ENCODE measurements at places on chromosomes 16 and 17.

DNA sequence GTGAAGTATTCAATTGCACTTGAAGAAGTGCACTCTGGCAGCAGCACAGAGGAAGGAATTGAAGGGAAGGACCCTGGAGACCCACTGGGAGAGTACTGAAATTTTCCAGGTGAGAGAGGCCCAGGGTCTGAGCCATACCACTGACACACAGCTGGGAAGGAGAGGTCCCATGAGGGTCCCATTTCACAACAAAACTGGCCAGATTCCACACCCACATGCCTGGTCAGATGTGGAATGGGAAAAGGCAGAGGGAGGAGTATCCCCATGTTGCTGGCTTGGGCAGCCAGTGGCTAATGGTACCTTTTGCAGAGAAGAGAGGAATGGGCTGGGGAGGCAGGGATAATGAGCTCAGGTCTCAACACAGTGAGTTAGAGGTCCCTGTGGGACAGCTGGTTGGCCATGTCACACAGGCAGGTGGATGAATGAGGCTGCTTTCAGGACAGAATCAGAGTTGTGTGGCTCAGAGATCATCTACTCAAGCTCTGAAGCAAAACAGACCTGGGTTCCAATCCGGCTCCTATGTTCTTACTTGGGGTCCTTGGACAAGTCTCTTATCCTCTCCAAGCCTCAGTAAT is 26.2 kb upstream of the NGFR start:
- DNase-seq = no peak

DNA sequence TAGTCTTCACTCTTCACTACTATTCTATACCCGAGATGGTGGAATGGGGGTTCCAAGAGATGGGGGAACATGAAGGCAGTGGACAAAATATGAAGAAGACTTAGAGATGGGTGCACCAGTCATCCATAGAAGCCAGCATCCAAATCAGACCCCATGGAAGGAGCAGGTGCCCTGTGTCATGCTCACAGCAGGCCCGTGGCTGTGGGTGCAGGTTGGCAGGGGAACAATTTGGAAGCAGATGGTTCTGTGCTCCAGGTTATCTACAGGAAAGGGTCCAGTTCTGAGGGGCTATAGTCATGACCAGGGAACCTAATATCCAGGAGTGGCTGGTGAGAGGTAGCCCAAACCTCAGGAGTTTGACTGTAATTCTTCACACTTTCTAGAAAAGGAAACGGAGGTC is 9.6 kb upstream of the LPCAT2 start:
- DNase-seq = no peak

DNA sequence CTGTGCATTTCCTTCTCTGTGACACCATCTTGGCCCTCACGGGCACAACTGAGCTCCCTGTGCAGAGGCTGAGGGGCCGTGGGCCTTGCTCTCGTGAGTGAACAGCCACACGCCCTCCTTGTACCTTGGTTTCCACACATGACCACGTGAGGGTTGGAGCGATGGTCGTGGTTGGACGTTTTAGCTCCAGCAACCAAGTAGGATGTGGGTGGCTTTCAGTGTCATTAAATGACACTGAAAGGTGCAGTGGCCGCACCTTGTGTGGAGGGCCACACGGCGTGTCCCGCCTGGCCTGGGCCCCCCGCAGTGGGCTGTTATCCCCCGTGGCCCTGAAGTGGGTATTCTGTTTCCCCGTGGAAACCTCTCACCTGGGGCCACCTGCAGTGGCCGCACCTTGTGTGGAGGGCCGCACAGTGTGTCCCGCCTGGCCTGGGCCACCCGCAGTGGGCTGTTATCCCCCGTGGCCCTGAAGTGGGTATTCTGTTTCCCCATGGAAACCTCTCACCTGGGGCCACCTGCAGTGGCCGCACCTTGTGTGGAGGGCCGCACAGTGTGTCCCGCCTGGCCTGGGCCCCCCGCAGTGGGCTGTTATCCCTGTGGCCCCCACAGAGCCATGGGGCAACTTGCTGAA is 28.2 kb downstream of the ACSF3 start:
- DNase-seq = no peak

GRCh38 chr16:31507617-31507928 is 618 bp downstream of the RUSF1 start:
- DNase-seq = no peak

DNA sequence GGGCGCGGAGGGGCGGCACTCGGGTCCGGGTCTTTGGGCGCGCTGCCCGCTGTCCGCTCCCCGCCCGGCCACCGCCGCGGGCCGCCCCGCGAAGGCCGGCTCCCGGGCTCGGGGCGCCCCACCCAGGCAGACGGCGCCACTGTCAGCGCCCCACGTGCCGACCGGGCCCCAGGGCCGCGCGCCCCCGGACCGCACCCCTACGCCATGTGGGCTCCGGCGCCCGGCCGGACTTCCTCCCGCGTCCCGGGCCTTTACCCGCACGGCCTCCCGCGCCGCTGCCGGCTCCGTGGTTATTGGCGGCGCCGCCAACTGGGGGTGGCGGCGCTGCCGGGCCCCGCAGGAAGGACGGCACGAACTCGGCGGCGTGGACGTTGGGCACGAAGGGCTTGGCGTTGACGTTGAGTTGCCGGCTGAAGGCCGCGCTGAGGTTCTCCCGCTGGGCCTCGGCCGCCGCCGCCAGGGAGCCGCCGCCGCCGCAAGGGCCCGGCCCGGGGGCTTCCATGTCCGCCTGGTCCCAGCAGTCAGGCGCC is 577 bp downstream of the GSPT1 start:
- no peak for DNase-seq

DNA sequence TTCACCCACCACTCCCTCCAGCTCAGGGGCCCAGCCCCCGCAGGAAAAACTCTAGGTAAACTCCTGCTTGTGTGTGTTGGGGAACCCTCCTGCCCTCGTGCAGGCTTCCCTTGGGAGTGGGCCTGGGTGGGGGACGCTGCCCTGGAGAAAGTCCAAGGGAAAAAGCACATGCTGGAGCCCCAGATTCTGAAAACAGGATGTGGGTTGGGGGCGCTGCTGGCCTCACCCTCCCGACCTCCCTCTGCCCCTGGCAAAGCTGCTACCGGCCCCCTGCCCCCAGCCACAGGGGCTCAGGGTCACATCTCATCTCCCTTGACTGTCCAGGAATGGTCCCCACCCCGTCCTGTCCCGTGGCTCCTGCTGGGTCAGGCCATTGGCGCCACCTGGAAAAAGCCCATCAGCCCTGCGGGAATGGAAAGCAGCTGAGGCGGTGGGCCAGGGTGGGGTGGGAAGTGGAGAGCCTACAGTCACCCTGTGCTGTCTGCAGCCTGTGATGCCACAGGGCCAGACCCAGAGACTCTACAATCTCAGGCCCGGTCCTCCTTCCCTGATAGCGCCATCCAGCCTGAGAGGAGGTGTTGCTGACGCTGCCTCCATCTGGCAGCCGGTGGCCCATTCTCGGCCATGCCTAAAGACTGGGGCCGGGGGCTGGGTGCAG is 2.5 kb upstream of the GJD3 start:
- DNase-seq = no peak

DNA sequence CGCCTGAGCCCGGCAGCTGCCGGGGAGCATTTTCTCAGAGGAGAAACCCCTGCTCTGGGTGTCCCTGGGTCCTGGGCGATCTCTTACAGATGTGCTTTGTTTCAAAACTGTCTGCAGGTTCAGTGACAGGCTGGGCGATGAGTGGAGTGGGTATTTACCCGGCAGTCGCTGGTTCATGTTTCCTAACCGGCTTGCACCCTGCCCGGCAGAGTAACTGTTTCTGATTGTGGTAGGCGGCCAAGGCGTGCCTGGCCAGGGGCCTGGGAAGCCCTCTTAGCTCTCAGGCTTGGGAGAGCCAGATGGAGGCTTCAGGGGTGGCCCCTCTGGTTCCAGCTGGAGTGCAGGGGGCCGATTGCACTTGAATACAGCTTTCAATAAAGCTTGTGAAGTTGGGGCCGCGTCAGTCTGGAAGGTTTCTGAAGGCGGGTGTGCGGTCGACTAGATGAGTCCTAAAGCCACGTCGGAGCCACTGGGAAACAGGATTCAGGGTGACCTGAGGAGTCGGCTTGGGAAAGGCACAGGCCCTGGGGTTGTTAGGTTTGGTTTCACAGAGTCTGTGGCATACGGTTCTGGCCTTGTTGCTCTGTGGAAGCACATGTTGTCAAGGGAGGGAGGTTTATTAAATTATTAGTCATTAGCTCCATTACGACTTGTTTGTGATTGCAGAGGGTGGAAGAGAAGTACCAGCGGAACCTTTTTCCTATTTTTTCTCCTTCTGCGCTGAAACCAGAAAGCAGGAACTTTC is 1.4 kb downstream of the BAIAP2 start:
- DNase-seq = no peak

GRCh38 chr16:54488729-54489128 is 202.1 kb upstream of the IRX3 start:
- no peak for DNase-seq

- no peak for DNase-seq
Observed at GRCh38 chr16:55272744-55273143, 51.3 kb upstream of the IRX6 start.

DNA sequence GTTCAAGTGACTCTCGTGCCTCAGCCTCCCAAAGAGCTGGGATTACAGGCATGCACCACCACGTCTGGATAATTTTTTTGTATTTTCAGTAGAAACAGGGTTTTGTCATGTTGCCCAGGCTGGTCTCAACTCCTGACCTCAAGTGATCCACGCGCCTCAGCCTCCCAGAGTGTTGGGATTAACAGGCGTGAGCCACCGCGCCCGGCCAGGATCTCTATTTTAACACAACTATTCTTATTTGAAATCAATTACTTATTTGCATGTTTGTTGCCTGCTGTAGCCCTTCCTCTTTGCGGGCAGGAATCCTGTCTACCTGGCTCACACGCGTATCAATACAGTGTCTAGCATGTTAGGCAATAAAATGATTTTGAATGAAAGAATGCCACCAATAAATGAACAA is 818 bp upstream of the CNEP1R1 start:
- no peak for DNase-seq

GRCh38 chr17:72715906-72716572 is 376.4 kb downstream of the SLC39A11 start:
- no peak for DNase-seq

GRCh38 chr17:30506481-30506880 is 29.3 kb downstream of the GOSR1 start:
- DNase-seq = no peak

DNA sequence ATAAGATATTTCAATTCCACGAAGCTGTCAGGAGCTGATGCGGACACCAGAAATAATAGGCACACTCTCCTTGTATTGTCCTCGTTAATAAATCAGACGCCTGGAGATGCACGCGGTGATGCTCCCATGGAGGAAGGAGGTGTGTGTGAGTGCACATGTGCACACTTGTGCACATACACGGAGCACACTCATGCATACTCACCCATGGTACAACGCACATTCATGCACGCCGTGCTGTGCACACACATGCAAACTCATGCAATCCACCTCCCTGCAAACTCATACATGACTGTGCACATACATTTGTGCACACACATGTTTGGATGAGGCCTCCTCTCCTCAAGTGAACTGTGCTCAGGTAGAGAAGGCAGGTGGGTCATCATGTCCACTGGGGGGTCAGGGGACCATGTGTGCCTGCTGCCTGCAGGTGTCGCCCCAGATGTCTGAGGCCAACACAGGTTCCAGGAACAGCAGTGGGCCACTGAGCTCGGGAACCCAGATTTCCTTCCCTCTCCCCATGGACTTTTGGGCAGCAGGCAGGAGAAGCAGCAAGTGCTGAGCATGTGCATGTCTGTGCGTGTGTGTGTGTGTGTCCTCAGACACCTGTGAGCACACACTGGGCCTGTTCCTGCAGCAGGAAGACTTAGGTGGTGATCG is 165.3 kb downstream of the SDK2 start:
- DNase-seq = no peak

- DNase-seq = no peak
Observed at GRCh38 chr17:1322480-1322879, 43.0 kb downstream of the TRARG1 start.

DNA sequence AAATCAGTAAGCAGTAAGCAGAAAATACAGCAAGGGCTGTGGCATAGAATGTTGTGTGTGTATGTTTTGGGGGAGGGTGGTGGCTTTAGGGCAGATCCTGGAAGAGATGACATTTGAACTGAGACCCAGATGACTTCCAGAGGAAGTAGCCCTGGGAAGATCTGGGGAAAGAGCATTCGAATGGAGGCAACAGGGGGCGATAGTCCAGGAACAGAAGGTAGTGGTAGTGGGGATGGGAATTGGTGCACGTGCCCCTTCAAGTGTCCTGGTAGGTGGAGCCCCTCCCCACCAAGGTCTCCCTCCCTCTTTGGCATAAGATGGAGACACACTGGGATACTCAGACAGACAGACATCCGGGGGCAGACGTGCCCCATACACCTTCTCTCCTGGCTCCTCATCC is 14.1 kb downstream of the ARHGEF15 start:
- DNase-seq = no peak

Data from iPS DF 19.7 (cell line).